ENCODE measurements at places on chromosomes 2 and 18.

DNA sequence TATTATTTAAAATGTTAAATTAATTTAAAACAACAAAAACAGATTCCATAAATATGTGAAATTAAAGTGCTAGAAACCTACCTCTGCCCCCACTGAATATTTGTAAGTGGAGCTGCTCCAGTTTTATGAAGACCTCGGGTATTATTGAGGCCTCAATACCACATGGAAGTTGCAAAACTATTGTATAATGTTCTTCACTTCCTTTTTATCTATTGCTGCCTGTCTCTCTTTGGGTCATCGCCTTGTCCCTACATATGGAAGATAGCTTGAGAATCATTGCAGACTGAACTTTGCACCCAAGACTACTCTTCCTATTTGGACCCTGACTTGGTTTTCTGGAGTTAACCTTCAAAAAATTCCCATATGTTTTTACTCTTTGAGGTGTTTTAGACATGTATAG lies 212.1 kb upstream of the NETO1 start:
- no peak for DNase-seq

GRCh38 chr18:9468998-9469397 lies 6.3 kb upstream of the RALBP1 start:
- DNase-seq: no peak

- DNase-seq: peak; percentile 97
Measured at GRCh38 chr2:134118279-134119116, 135.4 kb upstream of the MGAT5 start.

DNA sequence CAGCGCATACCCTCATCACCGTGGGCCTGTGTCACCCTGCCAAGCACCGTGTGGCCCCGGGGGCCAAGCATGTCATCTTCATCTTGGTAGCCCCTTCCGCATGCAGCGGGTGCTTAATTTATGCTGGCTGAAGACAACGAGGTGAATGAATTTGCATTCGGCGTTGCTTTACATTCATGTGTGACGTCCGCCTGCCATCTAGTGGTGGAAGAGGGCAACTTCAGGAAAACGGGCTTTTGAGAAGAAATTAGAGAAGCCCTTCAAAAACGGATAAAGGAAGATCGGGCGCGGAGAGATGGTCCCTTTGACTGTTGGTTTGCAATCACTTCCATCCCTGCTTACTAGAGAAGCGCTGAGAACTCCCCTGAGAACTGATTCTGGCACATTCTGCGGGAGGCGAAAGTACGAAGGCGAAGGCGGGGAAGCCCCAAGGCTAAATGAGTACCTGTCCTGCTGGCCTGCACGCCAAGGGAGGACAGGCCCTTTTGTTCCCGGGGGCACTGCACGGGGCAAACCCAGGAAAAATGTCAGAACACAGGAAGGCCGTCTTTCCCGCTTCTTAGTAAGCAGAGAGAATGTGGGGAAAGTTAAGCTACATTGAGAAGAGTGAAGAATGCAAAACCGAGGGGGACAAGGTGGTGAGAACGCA lies 145.9 kb downstream of the ZNF516 start:
- peak; percentile 33 for DNase-seq

DNA sequence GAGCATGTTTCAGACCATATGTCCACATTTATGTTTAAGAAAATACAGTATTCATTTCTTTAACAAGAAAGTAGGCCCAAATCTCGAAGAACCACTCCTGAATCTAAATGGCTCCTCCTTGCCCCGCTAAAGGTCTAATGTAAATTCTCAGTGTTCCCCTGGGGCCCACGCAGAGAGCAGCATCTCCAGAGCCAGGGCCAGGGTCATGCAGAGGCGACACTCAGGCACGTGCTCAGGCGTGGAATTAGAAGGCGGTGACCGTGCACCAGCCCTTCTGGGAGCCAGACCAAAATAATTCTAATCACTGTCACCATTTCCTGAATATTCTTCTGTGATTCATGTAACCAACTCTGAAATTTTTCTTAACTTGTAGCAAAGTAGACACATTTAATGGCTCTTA lies 68.3 kb upstream of the MYT1L start:
- no peak for DNase-seq

- DNase-seq: no peak
Measured at GRCh38 chr2:42376758-42377157, 15.7 kb upstream of the COX7A2L start.

- no peak for DNase-seq
Measured at GRCh38 chr2:12824351-12824777, 107.6 kb downstream of the TRIB2 start.

GRCh38 chr2:46362667-46363012 lies 65.4 kb downstream of the EPAS1 start:
- peak; percentile 17 for DNase-seq

DNA sequence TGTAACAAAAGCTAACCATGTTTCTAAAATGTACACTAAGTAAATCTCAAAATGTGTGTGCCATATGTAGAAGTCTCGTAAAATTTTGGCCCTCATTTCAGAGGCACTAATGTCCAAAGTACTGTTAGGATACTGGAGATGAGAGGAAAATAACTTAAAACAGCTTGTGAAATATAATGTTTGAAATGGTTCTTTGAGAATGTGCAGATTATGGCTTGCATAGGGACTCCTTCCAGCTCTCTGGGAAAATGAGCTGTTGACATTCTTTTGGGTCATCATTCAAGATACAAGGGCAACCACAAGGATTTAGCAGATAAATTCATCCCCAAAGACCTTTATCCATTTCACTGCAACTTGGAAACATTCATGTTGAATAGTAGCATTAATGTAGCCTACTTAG lies 38.1 kb upstream of the OTX1 start:
- DNase-seq: no peak

DNA sequence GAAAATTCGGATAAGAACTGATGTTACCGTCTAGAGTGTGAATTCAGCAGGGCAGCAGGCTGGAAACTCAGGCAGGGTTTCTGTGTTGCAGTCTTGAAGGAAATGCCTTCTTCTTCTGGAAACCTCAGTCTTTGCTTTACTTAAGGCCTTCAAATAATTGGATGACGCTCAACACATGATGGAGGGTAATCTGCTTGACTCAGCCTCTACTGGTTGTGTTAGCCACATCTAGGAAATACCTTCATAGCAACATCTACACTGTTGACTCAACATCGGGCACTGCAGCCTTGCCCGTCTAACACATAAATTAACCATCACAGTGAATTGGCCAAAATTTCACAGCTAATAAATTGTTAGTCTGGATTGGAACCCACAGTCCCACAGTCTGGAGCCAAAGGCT lies 37.2 kb downstream of the YPEL5 start:
- DNase-seq: no peak

DNA sequence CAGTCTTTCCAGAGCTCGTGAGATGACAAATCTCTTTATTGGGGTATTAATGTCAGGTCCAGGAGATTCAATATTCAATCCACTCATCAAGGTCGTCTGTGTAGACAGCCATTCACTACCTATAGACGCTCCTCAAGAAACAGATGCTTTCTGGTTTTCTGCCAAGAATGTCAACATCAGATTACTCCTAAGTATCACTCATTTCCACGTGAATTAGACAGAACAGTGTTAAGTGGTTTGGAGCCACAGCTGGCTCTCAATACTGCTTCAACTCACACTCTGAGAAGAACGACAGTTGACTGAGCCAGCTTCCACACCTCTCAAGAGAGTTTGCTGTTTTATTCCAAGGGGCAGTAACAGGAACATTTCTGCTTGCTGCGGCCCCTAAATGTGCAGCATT lies 113.5 kb upstream of the NEDD4L start:
- DNase-seq: no peak

DNA sequence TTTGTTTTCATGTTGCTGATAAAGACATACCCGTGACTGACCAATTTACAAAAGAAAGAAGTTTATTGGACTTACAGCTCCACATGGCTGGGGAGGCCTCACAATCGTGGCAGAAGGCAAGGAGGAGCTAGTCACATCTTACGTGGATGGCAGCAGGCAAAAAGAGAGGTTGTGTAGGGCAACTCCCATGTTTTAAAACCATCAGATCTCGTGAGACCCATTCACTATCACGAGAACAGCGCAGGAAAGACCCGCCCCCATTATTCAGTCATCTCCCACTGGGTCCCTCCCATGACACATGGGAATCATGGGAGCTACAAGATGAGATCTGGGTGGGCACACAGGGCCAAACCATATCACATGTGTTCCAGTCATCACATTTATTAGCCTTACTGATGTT lies 16.8 kb downstream of the AQP12A start:
- no peak for DNase-seq

GRCh38 chr18:70279470-70279869 lies 9.4 kb upstream of the SOCS6 start:
- no peak for DNase-seq

GRCh38 chr2:238456970-238457926 lies 30.5 kb downstream of the ASB1 start:
- no peak for DNase-seq

- DNase-seq: no peak
Measured at GRCh38 chr2:25491003-25491696, 149.4 kb upstream of the DNMT3A start.

DNA sequence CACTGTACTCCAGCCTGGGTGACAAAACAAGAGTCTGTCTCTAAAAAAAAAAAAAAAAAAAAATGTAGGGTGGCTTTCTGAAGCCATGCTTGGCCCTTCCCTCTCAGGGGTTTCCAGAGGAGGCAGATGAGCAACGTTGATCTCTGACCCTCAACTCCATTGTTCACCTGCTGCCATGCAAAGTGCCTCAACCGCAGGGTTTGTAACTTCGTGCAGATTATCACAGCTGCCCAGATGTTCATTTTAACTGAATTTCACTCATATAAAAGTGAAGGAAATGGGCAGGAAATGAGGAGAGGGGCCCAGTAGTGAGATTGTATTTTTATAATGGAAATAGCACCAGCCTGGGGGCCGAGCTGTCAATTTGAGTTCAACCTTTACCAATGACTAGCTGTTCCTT lies 14.9 kb upstream of the B3GNT2 start:
- DNase-seq: no peak

- no peak for DNase-seq
Measured at GRCh38 chr2:70956141-70956540, 20.4 kb downstream of the ATP6V1B1 start.

DNA sequence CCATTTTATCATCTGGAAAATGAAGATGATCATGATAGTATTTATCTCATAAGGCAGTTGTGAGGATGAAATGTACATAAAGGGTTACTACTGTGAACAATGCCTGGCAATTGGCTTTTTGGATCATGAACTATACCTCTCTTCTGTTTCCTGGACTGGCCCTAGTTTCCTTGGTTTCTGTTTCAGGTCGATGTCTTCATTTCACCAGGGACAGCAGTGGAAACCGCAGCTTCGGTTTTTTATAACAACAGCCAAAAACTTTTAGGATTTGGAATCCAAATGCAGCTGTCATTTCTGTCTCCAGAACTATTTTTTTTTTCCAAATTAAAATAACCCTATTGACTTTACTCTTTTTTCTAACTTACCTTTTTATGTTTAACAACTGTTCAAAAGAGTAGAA lies 425.1 kb downstream of the RND3 start:
- peak; percentile 54 for DNase-seq

DNA sequence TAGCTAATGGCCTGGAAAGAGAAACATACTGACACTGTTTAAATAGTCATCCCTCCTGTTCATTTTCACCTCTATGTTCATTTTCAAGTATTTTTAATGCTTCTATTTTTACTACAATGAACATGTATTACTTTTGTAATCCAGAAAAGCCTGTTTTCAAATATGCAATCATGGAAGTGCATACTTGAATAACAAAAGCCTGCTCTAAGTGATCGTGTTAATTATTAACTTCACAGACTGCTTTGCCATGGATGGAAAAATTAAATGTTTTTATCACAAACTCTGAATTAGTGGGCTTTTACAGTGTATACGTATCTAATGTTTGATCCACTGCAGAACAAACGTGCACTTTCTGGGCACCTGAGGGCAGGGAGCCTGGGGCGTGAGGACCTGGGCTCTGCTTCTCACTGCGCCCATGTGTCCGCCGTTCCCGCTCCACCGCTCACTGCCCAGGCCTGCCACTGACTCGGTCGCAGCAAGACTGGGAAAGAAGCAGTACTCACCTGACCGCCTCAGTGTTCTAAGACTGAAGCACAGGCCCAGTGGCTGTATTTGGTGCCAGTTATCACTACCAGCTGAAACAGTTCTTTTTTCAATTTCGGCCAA lies 80.6 kb downstream of the UXS1 start:
- DNase-seq: no peak

GRCh38 chr18:32582455-32582854 lies 111.8 kb upstream of the GAREM1 start:
- DNase-seq: no peak

GRCh38 chr2:141029428-141030078 lies 1101.3 kb downstream of the LRP1B start:
- DNase-seq: no peak

GRCh38 chr18:51506811-51507210 lies 309.3 kb upstream of the MEX3C start:
- no peak for DNase-seq

DNA sequence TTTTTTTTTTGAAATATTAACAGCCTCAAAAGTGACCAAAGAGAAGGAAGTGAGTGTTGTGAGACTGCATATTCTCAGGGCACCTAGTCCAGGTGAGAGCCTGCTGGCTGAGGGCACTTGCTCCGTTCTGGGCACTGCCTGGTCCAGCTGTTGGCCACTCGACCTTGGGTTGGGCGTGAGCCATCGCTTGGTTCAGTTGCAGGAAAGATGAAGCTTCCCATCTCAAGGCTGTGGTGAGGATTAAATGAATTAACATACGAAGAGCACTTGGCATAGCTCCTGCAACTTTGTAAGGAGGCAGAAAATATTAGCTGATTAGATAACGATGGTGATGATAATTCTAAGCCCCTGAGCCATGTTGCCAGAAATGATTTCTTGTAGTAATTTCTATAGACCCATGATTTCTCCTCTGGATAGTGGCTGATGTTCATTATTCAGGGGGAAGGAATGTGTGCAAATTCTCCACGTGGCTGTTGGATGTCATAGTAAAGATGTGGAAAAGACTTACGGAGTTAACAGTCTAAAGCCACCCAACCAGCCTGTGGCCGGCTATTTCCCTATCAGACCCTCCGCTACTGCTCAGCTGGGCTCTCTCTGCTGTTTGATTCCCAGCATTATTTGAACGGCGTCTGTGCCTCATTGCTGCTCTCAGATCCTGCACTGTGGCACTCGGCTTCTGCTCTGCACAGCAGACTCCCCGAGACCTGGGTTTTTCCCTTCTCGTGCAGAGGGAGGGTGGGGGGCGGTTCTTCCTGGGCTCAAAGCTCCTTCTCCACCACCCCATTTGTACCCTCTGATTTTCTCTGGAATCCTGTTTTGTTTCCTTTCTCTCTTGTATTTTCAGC lies 221.1 kb downstream of the GALR1 start:
- DNase-seq: no peak
